ENCODE measurements at places on chromosomes 1 and 21. TPM values are rescaled to one million over a fixed set of nuclear protein-coding genes. Genes with fewer than 3 reads are reported as not detected.

RNU1-3 gene
- total RNA-seq, result 4,234 TPM

TRIM45 gene
- 15.3 TPM for total RNA-seq

PGLYRP3 gene
- total RNA-seq, result not detected

DCST1 gene
- total RNA-seq, result not detected

MX2 gene
- total RNA-seq, result 7.1 TPM

CFHR2 gene
- total RNA-seq, result not detected

NBPF4 gene
- total RNA-seq, result not detected

FAM72C gene
- not detected for total RNA-seq

LCE1B gene
- total RNA-seq, result not detected

SLC45A3 gene
- 6.6 TPM for total RNA-seq

DPT gene
- total RNA-seq, result 35.3 TPM

TNNI3K gene
- total RNA-seq, result 93.4 TPM

WNT2B gene
- 2.0 TPM for total RNA-seq

AADACL4 gene
- not detected for total RNA-seq

HRNR gene
- total RNA-seq, result not detected

TSPEAR gene
- 2.7 TPM for total RNA-seq

SELENON gene
- total RNA-seq, result 46.3 TPM

AIDA gene
- total RNA-seq, result 52.7 TPM

SAMD11 gene
- total RNA-seq, result 2.1 TPM

KRTAP11-1 gene
- not detected for total RNA-seq

KIAA1614 gene
- total RNA-seq, result 7.0 TPM

BCAN gene
- 0.52 TPM for total RNA-seq

DNTTIP2 gene
- total RNA-seq, result 42.7 TPM

AIM2 gene
- 0.57 TPM for total RNA-seq

SLC25A24 gene
- total RNA-seq, result 18.4 TPM

AK5 gene
- 0.42 TPM for total RNA-seq

ANGPTL1 gene
- total RNA-seq, result 6.6 TPM

All from left ventricle myocardium superior (tissue), 1 donor.